Epithelial cell of esophagus (primary cell): ENCODE measurements at places on chromosomes 3 and 15.

DNA sequence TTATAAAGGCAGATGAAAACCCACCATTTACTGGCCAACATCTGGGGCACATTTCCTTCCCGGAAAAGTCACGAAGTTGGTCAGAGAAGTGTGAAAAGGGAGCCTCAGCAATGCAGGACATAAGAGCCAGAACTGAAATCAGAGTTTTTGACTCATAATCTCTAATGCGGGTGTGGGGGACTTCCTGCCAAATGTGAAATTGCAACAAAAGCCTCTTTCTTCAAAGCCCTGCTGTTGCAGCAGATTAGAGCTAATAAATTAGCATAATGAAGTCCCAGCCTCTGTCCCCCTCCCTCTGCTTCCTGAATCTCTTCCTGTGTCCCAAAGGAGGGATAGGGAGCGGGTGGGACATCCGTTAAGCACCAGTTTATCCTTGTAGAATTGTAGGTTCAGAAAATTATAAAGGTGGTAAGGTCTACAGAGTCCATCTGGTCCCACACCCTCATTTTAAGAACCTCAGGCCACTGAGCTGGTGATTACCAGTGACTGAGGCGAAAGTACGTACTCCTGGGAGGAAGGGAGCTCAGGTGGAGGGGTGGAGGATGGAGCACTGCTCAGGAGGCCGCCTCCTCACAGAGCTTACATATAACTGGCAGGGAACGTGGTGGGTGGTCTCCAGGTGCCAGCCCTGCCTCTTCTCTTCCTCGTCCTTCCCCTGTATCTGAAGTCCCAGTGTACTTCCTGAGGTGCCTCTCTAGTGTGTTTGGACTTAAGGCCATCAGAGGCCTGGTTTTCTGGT is 35.0 kb downstream of the ST6GAL1 start:
- DNase-seq = no peak

DNA sequence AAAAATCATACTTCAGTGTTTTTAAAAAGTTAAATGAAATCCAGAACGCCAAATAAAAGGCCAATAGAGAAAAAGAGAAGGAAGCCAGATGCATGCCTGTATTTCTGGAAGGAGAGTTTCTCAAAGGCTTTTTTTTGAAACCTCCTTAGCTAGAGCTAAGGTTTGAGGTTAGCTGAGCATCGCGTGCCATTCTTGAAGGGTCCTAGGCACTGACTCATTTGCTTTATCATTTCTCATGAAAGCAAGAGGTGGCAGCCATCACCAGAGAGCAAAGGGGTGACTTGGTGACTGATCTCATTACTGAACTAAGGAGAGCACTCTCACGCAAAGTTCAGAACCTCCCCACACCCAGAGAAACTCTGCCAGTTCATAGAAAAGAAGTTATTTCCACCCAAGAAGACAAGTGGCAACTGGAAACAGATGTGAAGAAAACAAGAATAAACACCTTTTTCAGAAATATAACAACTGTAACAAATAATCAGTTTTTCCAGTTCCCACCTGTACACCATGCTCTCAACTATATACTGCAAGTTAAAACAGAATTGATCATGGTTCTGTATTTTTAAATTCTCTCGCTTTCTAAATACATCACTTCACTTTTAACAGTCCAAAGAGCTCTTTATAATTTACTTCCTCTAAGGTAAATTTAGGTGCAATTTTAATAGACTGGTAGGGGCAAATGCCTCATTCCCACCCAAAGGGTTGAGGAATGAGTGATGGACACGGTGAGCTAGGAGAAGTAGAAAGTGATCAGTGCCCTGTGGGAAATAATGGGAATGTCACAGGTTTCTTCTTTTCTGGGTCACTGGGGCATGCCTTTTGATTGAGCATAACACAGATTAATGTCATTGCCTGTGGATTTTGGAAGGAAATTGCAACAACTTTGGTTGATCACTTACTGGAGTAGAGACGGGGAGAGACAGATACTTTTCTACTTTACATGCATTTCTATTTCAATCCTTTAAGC is 24.7 kb downstream of the GPR15 start:
- no peak for DNase-seq

- no peak for DNase-seq
Observed at GRCh38 chr3:157166115-157166514, 6.2 kb upstream of the CCNL1 start.

GRCh38 chr15:81011593-81011992 is 10.9 kb downstream of the TLNRD1 start:
- no peak for DNase-seq

- no peak for DNase-seq
Observed at GRCh38 chr3:16509721-16510619, 3.5 kb downstream of the RFTN1 start.

GRCh38 chr3:184082465-184082864 is 14.4 kb upstream of the HTR3E start:
- DNase-seq = no peak

GRCh38 chr15:55695432-55695831 is 47.5 kb downstream of the PRTG start:
- no peak for DNase-seq

- DNase-seq = no peak
Observed at GRCh38 chr3:59621037-59621436, 571.2 kb upstream of the CFAP20DC start.

DNA sequence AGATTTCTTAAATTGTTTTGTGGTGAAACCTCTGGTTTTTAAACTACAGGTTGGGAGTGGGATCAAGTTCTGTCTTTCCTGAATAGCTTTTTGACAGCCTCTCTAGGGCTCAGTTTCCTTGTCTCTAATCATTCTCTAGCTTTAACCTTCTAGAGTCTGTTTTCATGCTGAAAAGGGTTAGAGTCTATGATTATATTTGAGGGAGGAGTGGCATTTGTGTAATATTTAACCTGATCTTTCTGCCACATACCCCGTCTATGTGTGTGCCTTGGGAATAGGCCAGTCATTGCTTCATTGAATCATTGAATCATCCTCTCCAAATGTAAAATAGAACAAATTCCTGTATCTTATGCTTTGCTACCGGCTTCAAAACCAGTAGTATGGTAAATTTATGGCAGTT is 204.9 kb downstream of the KLHL25 start:
- DNase-seq = peak; percentile 78

- no peak for DNase-seq
Observed at GRCh38 chr3:73405853-73406252, 218.9 kb downstream of the PDZRN3 start.

DNA sequence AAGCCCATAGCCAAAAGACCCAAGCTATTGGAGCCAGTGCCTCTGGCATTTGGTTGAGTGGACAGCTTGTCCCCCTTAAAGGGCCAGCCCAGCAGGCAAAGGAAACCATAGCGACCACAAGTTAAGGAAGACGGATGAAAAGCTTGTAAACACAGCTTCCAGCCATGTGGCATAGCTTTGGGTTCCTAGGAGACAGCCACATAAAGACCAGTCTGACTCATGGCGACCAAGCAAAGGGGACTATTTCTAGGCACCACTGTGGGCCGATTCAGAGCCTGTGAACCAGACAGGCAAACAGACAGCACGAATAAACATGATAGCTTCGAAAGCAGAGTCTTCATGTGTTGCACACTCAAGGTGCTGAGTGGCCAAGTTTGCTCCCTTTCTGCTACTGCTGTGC is 30.5 kb upstream of the SRGAP3 start:
- peak; percentile 27 for DNase-seq

GRCh38 chr3:173037840-173038483 is 103.1 kb downstream of the SPATA16 start:
- DNase-seq = peak; percentile 10

DNA sequence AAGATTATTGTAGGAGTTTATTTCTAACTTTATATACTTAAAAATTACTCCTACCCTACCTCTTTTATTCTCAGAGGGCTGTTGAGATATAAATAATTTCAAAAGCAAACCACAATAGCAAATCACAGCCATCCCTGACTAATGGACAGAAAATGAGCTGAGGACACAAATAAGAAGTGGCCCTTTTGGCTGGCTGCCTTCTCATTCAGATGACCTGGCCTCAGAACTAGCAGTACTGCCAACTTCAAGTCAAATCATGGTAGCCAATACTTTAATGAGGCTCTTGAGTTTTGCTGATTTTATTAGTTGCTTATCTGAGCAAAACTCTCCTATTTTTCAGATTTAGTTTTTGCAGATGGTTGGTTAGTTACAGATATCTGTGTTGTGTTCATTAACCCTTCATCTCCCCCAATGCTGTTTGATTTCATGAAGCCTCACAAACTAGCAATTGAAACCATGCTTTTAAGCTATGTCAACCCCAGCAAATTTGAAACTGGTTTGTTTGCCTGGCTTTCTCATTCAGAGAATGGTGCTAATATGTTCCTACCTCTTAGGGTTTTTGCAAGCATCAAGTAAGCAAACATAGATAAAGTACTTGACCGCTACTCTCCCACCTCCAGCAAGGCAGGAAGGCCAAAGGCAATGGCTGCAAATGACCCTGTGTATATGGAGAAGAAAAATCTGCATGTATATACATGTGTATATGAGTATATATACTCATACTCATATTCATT is 73.4 kb upstream of the HACD2 start:
- no peak for DNase-seq

GRCh38 chr15:72315706-72316370 is 4.1 kb downstream of the CELF6 start:
- no peak for DNase-seq

DNA sequence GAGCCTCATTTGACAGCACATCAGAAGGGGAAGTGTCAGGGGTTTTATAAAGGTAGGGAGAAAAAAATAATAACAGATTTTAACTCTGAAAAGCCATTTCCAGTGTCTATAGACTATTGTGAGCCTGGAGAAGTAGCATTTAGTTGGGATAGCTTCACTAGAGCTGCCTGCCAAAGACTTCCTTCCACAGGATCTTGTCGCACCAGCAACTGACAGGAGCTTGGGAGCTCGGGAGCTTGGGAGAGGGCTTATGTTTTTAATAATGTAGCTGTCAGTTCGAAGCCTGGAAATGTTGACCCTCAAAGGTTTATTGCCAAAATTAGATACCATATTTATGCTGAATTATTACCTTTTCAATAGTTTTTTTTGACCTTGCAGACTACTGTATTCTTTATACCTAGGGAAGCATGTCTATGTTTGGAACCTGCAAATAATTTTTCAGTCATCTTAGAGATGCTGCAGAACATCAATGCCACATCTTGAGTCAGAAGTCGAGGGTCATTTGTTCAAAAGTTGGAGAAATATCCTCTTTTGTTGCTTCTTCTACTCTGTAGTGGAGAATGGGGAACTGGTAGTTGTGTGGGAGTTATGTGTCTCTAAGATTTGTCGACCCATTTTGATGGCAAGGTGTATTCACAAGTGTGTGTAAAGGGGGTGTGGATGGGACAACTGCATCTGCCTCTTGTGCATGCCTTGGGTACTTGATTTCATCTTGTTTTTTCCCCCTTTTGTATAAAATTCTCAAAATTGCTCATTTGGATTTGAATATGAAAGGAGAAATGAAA is 41.7 kb downstream of the ARPP21 start:
- no peak for DNase-seq

GRCh38 chr3:56369914-56370313 is 98.4 kb downstream of the ERC2 start:
- peak; percentile 46 for DNase-seq

GRCh38 chr15:46309914-46310313 is 675.1 kb downstream of the SQOR start:
- DNase-seq = no peak

GRCh38 chr15:95025924-95026728 is 794.8 kb downstream of the MCTP2 start:
- DNase-seq = peak; percentile 72

DNA sequence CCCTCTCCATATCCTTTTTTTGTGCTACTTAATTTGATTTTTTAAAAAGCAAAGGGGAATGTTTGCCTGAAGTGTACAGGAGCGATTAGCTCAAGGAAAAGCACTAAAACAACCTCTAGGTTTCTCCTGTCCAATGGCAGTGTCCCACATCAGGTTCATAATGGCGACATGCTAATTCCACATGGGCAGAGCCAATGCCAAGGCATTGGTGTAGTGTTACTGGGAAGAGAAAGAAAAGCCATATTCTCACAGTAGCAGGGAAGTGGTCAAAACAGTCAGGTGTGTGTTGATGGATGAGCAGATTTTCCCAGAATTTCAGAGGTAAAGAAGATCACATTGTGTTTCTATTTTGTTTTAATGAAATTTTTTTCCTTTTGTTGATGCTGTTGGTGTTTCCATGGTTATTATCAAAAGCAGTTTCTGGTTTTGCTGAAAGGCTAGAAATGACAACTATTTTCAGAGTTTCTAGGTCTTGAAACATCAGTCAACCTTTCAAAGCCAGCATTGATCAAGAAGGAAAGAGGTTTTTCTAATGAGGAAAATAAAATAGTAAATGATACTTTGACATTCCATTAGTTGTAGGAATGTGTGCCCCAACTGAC is 65.2 kb downstream of the FNDC3B start:
- DNase-seq = peak; percentile 80

DNA sequence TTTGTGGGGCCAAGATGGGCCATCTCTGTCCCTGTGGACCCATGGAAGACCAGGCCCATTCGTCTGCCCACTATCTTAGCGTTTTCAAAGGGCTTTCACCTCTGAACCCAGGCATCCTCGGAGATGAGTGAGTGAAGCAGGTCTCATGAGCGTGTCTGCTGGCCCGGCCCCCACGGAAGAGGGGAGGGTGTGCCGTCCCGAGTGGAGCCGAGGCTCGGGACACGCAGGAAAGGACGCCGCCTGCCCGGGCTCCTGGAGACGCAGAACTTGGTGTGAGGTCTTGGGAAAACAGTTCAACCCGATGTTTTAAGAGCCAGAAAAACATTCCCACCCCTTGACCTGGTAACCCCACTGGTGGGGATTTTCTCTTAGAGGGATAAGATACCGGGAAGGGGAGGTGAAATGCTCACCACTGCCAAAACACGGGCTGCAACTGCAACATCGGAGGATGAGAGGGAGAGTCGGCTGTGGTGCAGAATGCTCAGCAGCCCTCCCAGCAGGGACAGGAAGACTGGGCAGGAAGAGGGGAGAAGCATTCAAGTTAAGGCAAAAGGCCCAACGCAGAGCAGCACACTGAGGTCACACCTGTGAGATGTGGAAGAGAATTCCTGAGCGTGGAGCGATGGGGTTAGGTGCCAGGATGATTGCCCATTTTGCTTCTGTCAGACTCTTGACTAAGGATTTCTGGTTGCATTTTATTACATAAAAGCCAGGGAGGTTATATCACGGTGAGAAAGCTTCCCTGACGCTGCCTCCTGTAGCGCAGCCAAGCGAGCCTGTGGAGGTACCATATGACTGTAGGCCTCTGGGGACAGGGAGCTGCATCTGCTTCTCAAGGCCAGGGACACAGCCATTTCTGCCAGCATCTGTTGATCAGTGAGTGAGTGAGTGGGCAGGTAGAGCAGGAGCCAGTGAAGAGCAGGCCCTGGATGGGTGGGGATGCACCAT is 14.1 kb upstream of the STAB1 start:
- DNase-seq = no peak

GRCh38 chr3:153221748-153222162 is 59.7 kb downstream of the RAP2B start:
- peak; percentile 99 for DNase-seq
